ENCODE measurements at places on chromosomes 2 and 18. TPM values are rescaled to one million over a fixed set of nuclear protein-coding genes. Genes with fewer than 3 reads are reported as not detected.

GRCh38 chr2:97754690-97755346, 41.4 kb downstream of the ZAP70 start:
- no peak for DNase-seq

The YIPF4 gene
- total RNA-seq: 17.1 TPM

- DNase-seq: no peak
Observed at GRCh38 chr2:233439191-233439590, 84.9 kb downstream of the DGKD start.

The PAIP2B gene
- total RNA-seq: 5.3 TPM

The SETBP1 gene
- 1.6 TPM for total RNA-seq
